ENCODE measurements at places on chromosomes 2 and 18. TPM values are rescaled to one million over a fixed set of nuclear protein-coding genes. Genes with fewer than 3 reads are reported as not detected.
A peak's percentile ranks its signal among the peaks of the same experiment; 100 is the strongest.

Gene DGKD
- total RNA-seq, result 67.2 TPM

Gene HOXD8
- total RNA-seq, result 13.3 TPM

- DNase-seq, result peak; percentile 51
Observed at GRCh38 chr2:172083628-172084394, 1.5 kb upstream of the DLX1 start.

DNA sequence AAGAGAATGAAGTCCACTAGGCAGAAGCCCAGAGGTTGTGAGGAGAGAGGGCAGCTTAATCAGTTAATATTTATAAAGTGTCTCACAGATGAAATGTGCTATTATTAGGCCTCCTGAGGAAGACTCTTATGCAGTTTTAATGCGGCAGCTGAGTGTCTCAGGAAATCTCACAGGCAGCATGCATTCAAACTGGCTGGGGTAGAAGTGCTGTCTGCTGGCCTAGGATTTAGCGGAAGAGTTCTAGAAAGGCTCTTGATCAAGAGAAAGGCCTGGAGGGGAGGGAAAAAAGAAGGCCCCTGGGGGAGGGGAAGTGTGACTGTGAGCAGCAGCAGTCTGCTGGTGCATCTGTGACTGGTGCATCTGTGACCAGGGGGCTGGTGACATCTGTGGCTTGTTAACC is 133.0 kb downstream of the FSHR start:
- no peak for DNase-seq

DNA sequence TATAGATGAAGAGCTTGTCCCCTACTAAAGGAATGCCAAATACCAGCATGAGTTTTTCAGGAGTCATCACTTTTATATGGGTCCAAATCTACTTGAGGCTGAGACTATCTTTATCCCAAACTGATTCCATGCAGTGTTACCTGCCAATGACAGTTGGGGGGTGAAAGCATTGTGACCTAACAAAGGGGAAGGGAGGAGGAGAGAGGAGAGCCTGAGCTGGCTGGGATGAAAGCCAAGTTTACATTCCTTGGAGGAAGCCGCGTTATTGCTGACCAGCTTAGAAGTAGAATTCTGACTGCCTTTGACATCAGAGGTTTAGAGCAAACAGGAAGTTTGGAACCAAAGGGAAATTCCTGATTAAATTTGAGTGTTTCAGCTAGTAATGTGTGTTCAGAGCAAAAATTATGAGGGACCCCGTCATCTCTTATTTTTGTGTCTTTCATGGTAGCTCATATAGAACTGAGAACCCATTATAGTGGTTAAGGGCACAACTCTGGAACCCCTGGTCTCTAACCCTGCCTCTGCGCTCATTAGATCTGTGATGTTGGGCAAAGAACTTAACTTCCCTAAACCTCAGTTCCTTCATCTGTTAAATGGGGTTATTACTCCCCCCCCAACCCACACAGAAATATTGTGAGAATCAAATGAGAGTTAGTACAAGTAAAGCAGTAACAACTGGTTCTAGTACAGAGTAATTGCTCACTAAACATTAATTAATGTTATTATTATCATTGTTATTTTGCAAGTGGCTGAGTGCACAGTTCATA is 199.3 kb upstream of the EPAS1 start:
- no peak for DNase-seq

- peak; percentile 71 for DNase-seq
Observed at GRCh38 chr2:70717431-70718038, 50.5 kb downstream of the ADD2 start.

GRCh38 chr2:66034467-66034866 is 400.5 kb upstream of the MEIS1 start:
- DNase-seq, result no peak

- no peak for DNase-seq
Observed at GRCh38 chr2:45614871-45615415, 3.9 kb upstream of the SRBD1 start.
